ENCODE measurements at places on chromosomes 3 and 15.

DNA sequence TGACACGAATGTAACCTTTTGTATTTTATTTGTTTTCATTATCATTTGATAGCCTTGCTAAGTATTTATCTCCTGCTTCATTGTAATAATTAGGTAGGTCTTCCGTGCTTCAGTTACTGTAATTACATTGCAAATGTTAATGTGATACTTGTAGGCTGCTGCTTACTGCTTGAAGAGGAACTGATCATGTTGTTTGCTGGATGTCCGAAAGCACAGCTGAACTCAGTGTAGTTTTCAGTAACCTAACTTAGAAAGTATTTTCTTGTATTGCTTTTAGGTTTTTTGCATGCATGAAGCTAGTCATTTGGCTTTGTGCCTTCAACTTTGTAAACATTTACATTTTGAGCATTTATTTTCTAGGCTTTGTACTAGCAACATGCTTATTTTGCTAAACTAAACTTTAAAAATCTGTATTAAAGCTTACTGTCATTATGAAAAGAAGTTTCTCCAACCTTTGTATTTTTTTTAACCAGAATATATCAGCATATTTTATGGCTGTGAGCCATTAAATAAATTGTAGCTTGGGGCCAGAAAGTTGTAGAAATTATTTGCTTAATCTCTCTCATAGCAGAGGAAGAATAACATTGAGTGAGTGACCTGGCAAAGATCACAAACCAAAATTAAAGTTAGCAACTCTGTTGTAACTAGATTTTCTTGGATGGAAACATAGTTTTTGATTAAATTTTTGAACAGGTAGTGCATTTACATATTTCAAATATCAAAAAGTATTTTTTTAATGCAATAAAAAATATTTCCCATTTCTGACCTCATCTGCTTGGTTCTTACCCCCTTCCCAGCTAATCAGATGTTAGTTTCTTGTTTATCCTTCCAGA lies 30.7 kb downstream of the SACM1L start:
- DNase-seq, result no peak

DNA sequence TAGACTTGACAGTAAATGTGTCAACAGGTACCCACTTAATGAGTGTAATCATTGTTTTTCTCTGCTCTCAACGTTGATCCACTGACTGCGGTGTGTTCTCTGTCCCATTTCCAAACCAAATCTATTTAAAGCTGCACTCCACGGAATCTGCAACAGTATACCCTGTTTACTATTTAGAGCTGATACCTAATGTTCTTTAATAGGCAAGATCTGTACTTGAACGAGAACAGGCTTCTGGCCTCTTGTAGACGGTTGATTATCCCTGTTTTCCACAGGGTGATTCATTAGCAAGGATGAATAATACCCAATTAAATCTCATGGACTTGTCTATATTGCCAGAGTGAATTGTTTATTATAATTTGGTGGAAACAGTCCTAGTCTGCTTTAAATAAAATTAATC lies 189.9 kb downstream of the LPP start:
- DNase-seq, result no peak

GRCh38 chr3:139260793-139261736 lies 82.8 kb upstream of the MRPS22 start:
- DNase-seq, result no peak

DNA sequence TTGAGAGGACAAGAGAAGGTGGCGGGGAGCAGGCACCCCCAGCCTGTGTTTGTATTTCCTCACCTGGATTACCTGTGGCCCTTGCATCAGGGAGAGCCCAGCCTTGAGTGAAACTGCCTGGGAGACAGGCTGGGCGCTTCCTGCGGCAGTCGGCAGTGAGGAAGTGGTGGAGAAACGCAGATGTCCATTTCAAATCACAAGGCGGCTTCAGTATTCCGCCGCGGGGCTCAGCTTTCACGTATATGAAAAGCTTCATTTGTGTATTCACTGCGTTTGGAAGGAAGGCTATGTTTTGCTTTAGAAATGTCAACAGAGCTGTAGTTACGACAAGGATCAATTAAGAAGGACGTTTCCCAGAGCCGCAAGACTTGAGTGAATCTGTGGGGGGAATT lies 167.4 kb upstream of the CTDSPL start:
- no peak for DNase-seq

- DNase-seq, result no peak
These were observed 112.4 kb downstream of the ADAMTSL3 start for GRCh38 chr15:83766339-83766738.

DNA sequence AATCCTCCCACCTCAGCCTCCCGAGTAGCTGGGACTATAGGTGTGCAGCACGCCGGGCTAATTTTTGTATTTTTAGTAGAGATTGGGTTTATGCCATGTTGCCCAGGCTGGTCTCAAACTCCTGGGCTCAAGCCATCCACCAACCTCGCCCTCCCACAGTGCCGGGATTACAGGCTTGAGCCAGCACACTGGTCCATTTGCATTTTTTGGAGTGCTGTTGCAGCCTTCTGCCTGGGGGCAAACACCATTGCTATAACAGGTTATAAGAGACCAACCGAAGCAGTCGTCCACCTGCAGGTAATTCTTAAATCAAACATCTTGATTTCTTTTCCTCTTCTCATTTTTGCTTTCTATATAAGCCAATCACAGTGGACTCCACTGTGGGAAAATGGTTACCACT lies 27.7 kb downstream of the ACKR4 start:
- no peak for DNase-seq

DNA sequence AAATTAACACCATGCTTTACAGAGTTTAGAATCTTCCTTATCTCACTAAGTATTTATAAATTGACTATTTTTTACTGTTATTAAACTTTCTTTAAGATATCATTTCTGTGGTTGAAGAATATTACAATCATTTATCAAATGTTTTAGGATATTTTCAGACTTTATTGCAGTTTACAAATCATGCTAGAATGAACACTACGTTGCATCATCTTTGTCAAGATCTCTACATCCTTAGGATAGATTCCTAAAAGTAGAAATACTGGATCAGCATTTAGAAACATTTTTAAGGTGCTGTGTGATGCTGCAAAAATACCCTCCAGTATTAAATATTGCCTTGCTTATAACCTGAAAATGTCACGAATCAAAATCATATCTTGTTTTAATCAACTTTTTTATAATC lies 2.5 kb upstream of the PLD1 start:
- no peak for DNase-seq

GRCh38 chr3:189839576-189839975 lies 208.4 kb downstream of the TP63 start:
- no peak for DNase-seq

DNA sequence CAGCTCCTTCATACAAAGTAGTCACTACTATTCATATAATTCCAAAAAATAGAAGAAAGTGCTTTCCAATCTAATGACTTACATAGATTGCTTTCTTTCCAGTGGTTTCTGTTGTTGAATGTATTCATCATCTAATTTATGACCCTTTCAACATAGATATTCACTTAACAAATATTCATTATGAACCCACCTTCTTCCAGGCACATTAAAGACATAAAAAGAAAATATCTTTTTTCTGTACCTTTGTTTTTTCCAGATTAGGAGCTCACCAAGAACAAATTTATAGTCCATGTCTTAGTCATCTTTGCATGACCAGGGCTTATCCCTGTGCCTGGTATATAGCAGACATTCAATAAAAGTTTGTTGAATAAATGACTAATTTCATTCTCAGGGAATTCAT lies 32.4 kb upstream of the PDZRN3 start:
- DNase-seq, result no peak

GRCh38 chr15:32994810-32995424 lies 199.6 kb downstream of the FMN1 start:
- no peak for DNase-seq

DNA sequence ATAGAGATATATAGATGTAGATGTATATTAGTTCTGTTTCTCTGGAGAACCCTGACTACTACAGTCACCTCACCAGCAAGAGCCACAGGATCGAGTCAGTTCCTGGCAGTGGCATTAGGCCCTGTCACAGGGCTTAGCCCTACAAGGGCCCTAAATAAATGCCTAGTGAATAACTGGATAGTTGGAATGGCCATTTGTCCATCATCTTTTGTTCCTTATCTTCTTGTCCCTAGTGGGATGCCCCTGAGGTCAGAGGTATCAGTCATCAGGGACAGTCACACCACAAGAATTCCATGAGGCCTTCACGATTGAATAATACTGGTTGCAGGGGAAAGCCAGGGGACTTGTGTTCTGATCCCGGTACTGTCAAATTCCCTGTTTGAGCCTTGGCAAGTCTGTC lies 204.9 kb upstream of the PPP2R3A start:
- no peak for DNase-seq

DNA sequence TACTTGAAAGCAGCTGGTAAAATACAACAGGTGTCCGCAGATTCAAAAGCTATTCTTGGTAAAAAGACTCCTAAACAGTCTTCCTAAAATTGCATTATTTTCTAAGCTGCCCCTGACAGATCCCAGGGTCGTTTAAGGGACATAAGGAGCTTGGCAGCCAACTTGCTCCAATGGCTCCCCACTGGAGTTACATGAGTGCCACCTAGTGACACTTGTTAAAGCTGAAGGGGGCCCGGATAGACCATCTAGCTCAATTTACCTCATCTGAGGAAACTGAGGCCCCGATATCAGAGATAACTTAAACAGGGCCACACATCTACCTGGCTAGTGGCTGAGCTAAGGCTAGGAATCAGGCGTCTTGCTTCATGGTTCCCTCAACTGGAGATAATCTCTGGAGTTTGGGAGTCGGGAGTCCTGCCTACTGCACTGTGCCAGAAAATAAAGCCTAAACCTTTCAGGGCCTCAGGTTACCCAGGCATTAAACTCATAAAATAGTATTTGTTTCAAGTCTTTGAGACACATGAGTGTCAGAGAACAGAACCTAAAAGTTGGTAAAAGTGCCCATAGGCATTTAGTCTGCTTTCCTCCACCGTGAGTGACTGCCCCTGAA lies 6.5 kb upstream of the TBC1D23 start:
- DNase-seq, result peak; percentile 53

- DNase-seq, result no peak
These were observed 596.1 kb downstream of the OTOL1 start for GRCh38 chr3:162092751-162093150.

DNA sequence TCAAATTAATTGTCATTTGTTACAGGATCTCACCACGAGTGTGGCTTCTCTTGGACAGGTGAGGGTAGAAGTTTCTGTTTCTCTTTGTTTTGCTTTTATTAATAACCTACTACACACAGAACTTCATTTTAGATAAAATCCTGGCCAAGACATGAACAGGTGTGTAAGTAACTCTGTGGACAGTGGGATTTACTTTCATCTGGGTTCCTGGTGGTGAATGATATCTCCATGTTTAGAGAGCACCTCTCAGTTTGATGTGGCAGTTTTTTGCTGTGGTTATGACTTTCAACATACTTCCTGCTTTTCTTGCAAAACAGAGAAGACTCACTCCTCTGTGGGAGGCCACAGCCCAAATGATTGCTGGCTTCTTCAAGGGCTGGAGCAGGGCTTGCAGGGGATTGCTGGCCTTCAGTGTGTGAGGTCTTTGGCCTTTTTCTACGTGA lies 71.1 kb upstream of the XCR1 start:
- DNase-seq, result no peak

DNA sequence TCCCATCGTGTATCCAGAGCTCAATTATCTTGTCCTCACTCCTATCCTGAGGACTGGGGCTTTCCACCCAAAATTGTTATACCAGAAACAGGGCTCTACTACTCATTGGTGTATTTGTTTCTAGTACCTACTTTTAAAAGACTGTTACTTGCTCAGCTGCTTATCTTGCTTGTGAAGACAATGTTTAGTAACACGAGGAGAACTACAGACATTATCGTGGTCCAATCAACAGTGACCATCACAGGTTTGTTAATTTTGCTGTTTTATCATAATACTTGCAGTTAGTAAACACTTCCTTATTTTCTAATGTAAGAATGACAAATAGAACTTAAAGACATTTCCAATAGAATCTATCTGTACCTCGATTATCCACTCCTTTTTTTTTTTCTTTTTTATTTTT lies 13.5 kb downstream of the LRCH3 start:
- no peak for DNase-seq

DNA sequence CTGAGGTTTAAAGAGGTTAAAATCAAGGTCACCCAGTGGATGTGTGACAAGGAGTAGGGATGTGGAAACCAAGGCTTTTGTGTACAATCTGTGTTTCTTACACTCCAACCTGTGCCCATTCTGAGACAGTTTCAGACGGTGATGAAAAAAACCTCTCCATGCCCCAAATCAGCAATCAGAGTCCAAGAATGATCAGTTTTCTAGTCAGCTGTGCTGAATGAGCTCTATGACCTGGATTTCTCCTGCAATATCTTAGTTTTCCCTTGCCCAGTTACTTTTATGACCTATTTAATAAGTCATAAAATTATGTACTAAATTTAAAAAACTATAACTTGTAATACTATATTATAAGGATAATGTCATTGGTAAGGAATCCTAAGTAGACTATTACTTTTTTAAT lies 37.5 kb upstream of the CBLB start:
- DNase-seq, result no peak

GRCh38 chr3:168312984-168313383 lies 217.3 kb upstream of the GOLIM4 start:
- no peak for DNase-seq

DNA sequence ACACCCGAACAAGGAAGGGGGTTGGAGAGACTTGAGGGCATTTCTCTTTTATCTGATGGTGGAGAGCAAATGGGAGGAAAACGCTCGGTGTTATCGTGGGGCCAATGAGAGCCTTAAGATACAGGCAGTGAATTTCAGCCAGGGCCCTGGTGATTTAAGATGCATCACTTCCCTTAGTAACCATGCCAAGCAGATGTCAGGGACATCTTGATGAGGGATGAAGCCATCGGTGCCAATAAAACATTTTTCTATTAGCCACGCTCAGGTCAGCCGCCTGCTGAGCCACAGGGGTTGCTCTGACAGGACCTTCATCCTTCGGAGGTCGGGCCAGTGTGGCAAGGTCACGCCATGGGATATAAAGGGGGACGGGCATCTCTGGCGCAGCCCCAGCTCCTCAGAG lies 10.6 kb downstream of the IQSEC1 start:
- DNase-seq, result no peak

DNA sequence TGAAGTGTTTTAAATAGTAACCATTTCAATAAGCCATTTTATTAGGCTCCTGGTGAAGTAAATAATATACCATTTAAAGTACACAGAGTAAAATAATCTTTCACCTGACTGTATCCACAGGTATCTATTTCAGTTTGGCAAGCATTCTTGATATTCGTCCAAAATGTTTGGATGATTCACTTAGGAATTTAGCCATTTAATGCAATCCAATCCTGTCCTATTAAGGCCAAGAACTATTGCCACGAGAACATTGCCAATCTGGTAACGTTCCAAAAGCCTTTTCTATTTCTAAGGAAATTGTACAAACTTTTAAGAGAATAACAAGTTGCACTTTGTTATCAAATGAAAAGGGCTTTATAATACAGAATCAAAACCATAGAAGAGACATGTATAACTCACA lies 209.8 kb upstream of the THRB start:
- no peak for DNase-seq

- DNase-seq, result no peak
These were observed 129.1 kb upstream of the SMAD3 start for GRCh38 chr15:66936109-66936860.

- no peak for DNase-seq
These were observed 70.4 kb downstream of the ATP2B2 start for GRCh38 chr3:10434938-10435336.

- no peak for DNase-seq
These were observed 728.4 kb upstream of the EPHA6 start for GRCh38 chr3:96086018-96086417.

Measured in endothelial cell (in vitro differentiated cells).